ENCODE measurements at places on chromosomes 16 and 17. TPM values are rescaled to one million over a fixed set of nuclear protein-coding genes. Genes with fewer than 3 reads are reported as not detected.

The TBX2 gene
- 0.13 TPM for total RNA-seq

The STAC2 gene
- not detected for total RNA-seq

The RPL27 gene
- 736 TPM for total RNA-seq

The SCGB1C2 gene
- total RNA-seq: not detected

The CLDN9 gene
- total RNA-seq: not detected

The TEX19 gene
- not detected for total RNA-seq

The TOB1 gene
- 6.4 TPM for total RNA-seq

The CACNG1 gene
- total RNA-seq: not detected
